ENCODE measurements at places on chromosomes 4 and X.

- DNase-seq, result no peak
Measured at GRCh38 chrX:48477960-48478755, 2.2 kb downstream of the FTSJ1 start.

DNA sequence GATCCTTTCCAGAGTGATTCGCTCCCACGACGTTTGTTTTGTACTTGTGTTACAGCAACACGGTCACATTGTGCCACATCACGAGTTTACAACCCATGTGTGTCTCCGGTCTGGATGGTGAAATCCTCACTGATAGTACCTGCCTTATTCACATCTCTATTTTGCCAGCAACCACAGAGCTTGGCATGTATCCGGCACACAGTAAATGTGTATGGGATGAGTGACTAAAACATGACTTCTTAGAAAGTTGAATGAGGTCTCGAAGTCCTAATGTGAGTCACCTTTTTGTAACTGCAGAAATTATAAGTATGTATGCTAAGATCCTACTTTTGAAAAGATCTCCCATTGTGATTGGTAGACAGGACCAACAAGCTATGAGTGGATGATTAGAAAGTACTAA lies 7.5 kb downstream of the STOX2 start:
- no peak for DNase-seq

DNA sequence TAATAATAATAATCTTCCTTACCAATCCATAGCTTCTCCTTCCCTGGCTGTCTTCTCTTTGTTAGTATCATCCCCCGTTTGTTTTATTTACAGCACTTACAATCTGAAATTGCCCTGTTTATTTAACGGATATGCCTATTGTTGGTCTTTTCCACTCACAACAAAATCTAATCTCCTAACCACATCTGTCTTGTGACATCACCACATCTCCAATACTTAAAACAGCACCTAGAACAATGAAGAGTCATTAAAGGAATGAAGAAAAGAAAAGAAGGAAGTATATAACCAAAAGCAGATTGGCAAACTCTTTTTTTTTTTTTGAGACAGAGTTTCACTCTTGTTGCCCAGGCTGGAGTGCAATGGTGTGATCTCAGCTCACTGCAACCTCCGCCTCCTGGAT lies 38.7 kb upstream of the JADE1 start:
- DNase-seq, result no peak

- no peak for DNase-seq
Measured at GRCh38 chr4:159024266-159024665, 78.6 kb upstream of the RAPGEF2 start.

DNA sequence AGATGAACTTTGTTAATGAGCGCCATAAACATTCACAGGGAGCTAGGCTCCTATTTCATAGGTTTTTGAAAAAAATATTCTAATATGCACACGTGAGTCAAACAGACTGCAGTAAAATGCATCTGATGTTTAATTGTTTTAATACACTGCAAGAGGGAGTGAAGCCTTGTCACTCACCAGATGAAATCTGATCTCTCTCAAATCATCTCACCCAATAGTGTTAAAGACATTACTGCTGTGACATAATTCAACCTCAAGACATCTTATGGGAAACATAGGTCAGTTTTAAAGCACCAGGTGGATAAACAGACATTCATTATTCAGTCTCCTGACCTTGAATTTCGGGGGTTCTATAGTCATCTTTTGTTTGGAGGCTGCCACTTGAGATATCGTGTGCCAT lies 148.3 kb downstream of the MAML3 start:
- DNase-seq, result no peak

Data from right atrium auricular region (tissue), 2 donors.